ENCODE measurements at places on chromosomes 6 and 20.
A peak's percentile ranks its signal among the peaks of the same experiment; 100 is the strongest.

GRCh38 chr6:12069891-12070529 is 57.9 kb downstream of the HIVEP1 start:
- no peak overlapping the region for H3K4me3 ChIP-seq
- H3K27ac ChIP-seq, result no peak overlapping the region
- H3K4me1 ChIP-seq, result no peaks in the 10 kb centered on the region
- DNase-seq, result no peak

DNA sequence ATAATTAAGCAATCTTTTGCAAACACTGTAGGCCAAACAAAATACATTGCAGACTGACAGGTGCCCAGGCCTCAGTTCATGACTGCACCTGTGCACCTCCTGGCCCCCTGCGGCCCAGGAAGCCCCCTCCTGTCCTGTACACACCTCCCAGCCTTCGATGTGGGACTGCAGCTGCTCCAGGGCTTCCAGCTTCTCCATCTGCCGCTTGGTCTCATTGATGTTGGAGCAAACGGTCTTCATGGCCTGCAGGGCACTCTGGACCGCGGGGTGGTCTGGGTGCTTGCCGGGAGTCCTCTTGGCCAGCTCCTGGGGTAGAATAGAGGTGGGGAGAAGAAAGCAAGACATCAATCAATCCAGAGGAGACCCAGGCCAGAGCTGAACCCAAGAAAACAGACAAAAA is 119.7 kb downstream of the PREX1 start:
- no peaks in the 10 kb centered on the region for H3K27me3 ChIP-seq
- no peak for DNase-seq
- no peak overlapping the region for H3K4me3 ChIP-seq
- H3K36me3 ChIP-seq, result peaks cover 41% of the 10 kb centered on the region
- no peak overlapping the region for H3K27ac ChIP-seq

DNA sequence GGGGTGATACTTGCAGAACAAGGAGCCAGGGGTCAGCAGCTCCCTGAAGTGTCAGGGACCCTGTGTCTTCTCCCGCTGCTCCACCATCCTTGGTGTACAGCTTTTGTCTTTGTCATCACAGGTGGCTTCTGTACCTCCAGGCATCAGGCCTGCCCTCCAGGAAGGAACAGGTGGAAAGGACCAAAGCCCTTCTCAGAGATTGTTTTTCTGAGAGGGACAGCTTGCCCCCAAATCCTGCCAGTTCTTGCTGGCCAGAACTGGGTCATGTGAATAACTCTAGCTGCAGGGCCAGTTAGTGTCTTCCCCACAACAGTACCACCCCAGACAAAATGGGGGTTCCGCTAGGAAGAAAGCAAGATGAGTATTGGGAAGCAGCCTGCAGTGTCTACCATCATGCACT is 31.4 kb downstream of the SNPH start:
- peaks cover 16% of the 10 kb centered on the region for H3K4me1 ChIP-seq
- DNase-seq, result no peak
- no peak overlapping the region for H3K27ac ChIP-seq
- no peak overlapping the region for H3K4me3 ChIP-seq

GRCh38 chr20:36093025-36093803 is 61.3 kb upstream of the EPB41L1 start:
- H3K27me3 ChIP-seq, result peaks cover 19% of the 10 kb centered on the region
- no peaks in the 10 kb centered on the region for H3K36me3 ChIP-seq
- peak overlapping the region; percentile 57 for H3K4me3 ChIP-seq
- no peak overlapping the region for H3K27ac ChIP-seq
- DNase-seq, result no peak
- H3K4me1 ChIP-seq, result peaks cover 8% of the 10 kb centered on the region

GRCh38 chr6:3328796-3329195 is 70.0 kb downstream of the PSMG4 start:
- no peaks in the 10 kb centered on the region for H3K36me3 ChIP-seq
- H3K27me3 ChIP-seq, result no peaks in the 10 kb centered on the region
- no peak overlapping the region for H3K27ac ChIP-seq

DNA sequence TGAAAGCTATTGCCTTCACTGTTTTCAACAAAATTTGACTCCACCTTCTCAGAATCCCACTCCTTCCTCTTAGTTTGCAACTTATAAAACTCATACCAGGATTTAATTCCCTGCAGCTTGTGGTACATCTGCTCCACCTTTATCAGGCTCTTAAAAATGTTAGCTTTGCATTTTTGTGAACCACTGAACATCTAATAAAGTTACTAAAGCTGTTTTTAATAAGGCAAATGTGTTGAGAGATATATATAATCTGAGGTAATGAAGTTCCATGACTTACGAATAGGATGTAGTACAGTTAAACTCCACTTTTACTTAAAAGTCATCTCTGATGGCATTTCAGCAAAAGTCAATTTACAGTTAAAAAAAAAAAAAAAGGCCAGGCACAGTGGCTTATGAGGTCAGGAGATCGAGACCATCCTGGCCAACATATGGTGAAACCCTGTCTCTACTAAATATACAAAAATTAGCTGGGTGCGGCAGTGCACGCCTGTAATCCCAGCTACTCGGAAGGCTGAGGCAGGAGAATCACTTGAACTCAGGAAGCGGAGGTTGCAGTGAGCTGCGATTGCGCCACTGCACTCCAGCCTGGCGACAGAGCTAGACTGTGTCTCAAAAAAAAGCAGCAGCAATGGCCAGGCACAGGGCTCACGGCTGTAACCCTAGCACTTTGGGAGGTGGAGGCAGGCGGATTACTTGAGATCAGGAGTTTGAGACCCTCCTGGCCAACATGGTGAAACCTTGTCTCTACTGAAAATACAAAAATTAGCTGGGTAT is 106.2 kb downstream of the KIF13A start:
- H3K4me1 ChIP-seq, result no peaks in the 10 kb centered on the region
- no peak overlapping the region for H3K4me3 ChIP-seq
- no peak overlapping the region for H3K27ac ChIP-seq
- no peaks in the 10 kb centered on the region for H3K27me3 ChIP-seq
- no peak for DNase-seq

- no peak overlapping the region for H3K4me3 ChIP-seq
- no peak for DNase-seq
- no peaks in the 10 kb centered on the region for H3K4me1 ChIP-seq
These were observed 82.2 kb downstream of the MYO6 start for GRCh38 chr6:75830959-75831885.

GRCh38 chr6:160005861-160006540 is 37.1 kb downstream of the IGF2R start:
- H3K27me3 ChIP-seq, result no peaks in the 10 kb centered on the region
- DNase-seq, result no peak

- H3K27me3 ChIP-seq, result no peaks in the 10 kb centered on the region
- H3K27ac ChIP-seq, result no peak overlapping the region
- H3K36me3 ChIP-seq, result no peaks in the 10 kb centered on the region
- H3K4me3 ChIP-seq, result no peak overlapping the region
- no peak for DNase-seq
These were observed 76.0 kb upstream of the TOX2 start for GRCh38 chr20:43838703-43839060.

GRCh38 chr6:155882527-155883333 is 427.1 kb upstream of the NOX3 start:
- no peaks in the 10 kb centered on the region for H3K27me3 ChIP-seq
- no peak overlapping the region for H3K4me3 ChIP-seq
- peaks cover 5% of the 10 kb centered on the region for H3K4me1 ChIP-seq

- no peak for DNase-seq
- H3K36me3 ChIP-seq, result no peaks in the 10 kb centered on the region
- no peak overlapping the region for H3K27ac ChIP-seq
- no peaks in the 10 kb centered on the region for H3K4me1 ChIP-seq
- H3K4me3 ChIP-seq, result no peak overlapping the region
These were observed 69.2 kb downstream of the MRPL14 start for GRCh38 chr6:44057931-44058616.

DNA sequence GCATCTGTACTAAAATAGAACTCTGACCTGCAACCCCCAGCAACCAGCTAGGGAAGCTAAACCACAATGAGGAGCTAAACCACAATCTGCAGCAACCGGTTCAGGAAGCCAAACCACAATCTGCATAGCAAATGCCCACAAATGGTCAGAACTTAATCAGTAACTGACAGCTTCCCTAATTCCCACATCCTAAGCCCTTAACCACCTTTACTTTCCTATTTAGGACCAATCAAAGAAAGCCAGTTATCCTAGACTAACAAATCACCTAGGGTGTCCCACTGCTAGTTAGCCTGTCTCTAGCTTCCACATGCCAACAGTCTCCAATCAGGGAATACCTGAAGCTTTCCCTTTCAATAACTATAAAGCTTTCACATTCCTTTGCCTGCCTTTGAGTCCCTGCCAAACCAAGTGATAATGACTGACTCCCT is 424.6 kb upstream of the PTCHD4 start:
- H3K4me3 ChIP-seq, result no peak overlapping the region
- H3K4me1 ChIP-seq, result no peaks in the 10 kb centered on the region
- no peak for DNase-seq
- no peaks in the 10 kb centered on the region for H3K27me3 ChIP-seq
- H3K27ac ChIP-seq, result no peak overlapping the region
- no peaks in the 10 kb centered on the region for H3K36me3 ChIP-seq

GRCh38 chr6:139109558-139109957 is 25.3 kb upstream of the HECA start:
- no peaks in the 10 kb centered on the region for H3K27me3 ChIP-seq
- H3K36me3 ChIP-seq, result no peaks in the 10 kb centered on the region
- no peak for DNase-seq
- H3K27ac ChIP-seq, result no peak overlapping the region

- no peak overlapping the region for H3K4me3 ChIP-seq
- no peaks in the 10 kb centered on the region for H3K27me3 ChIP-seq
- H3K36me3 ChIP-seq, result no peaks in the 10 kb centered on the region
- H3K27ac ChIP-seq, result no peak overlapping the region
- no peak for DNase-seq
These were observed 587.9 kb upstream of the FLRT3 start for GRCh38 chr20:14925300-14925699.

GRCh38 chr6:9789201-9789600 is 625.7 kb downstream of the TFAP2A start:
- H3K4me3 ChIP-seq, result no peak overlapping the region
- H3K36me3 ChIP-seq, result no peaks in the 10 kb centered on the region
- no peaks in the 10 kb centered on the region for H3K27me3 ChIP-seq
- DNase-seq, result no peak
- no peak overlapping the region for H3K27ac ChIP-seq

GRCh38 chr6:126963077-126963809 is 155.2 kb upstream of the RSPO3 start:
- DNase-seq, result no peak
- H3K27me3 ChIP-seq, result no peaks in the 10 kb centered on the region
- no peak overlapping the region for H3K27ac ChIP-seq

GRCh38 chr6:69378326-69378725 is 418.5 kb downstream of the LMBRD1 start:
- H3K4me3 ChIP-seq, result no peak overlapping the region
- H3K4me1 ChIP-seq, result no peaks in the 10 kb centered on the region
- H3K27ac ChIP-seq, result no peak overlapping the region
- no peaks in the 10 kb centered on the region for H3K27me3 ChIP-seq
- no peak for DNase-seq
- no peaks in the 10 kb centered on the region for H3K36me3 ChIP-seq

DNA sequence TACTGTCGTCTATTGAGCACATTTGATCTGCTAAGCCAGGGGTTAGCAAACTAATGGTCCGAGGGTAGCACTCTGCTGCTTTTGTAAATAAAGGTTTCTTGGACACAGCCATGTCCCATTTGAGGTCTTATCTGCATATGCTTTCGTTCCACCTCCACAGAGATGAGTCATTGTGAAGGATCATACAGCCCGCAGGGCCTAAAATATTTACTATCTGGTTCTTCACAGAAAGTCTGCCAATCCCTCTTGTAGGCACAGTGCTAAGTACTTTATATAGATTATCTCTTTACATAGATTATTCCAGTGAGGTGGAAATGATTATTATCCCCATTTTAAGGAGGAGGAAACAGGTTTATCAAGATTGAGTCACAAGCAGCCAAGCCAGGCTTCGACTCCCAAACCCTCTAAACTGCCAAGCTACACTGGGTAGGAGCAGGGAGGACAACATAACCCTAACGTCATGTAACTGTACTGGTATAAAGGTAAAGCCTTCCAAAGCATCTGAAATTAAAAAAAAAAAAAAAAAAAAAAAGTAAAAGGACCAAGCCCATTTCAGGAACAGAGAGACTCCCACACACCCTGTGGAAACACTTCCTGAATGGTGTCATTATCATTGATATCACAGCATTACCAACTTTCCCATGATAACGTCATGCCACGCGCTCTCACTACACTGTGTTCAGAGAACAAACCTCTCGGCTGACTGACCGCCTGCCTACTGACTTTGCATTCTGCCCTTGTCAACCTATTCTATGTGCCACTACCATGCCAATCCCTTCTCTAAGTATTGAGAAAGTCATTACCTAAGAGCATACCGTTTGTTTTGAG is 101.0 kb downstream of the KIF16B start:
- DNase-seq, result no peak
- no peak overlapping the region for H3K4me3 ChIP-seq
- no peaks in the 10 kb centered on the region for H3K4me1 ChIP-seq
- no peak overlapping the region for H3K27ac ChIP-seq
- H3K27me3 ChIP-seq, result no peaks in the 10 kb centered on the region

- peak overlapping the region; percentile 65 for H3K27ac ChIP-seq
- peaks cover 8% of the 10 kb centered on the region for H3K4me1 ChIP-seq
- peak overlapping the region; percentile 68 for H3K4me3 ChIP-seq
- DNase-seq, result no peak
- H3K27me3 ChIP-seq, result no peaks in the 10 kb centered on the region
- peaks cover 16% of the 10 kb centered on the region for H3K36me3 ChIP-seq
These were observed 104.0 kb downstream of the RTN4IP1 start for GRCh38 chr6:106525107-106525881.

DNA sequence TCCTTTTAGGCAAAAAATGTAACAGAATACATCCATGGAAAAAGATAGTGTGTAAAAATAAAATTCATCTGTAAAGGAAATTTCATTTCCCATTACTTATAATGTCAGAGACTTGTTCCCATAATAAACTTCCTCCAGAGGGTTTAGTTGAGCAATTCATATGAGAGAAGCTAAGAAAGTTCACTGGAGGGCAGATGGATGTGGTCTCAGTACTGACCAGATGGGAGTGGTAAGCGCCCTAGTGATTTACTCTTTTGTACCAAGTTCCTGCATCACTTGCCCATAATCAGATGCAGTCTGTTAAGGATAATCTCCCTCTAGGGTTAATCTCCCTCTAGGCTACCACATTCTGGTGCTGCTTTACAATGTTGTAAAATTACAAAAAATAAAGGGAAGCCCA is 61.7 kb downstream of the ESF1 start:
- peaks cover 18% of the 10 kb centered on the region for H3K36me3 ChIP-seq
- H3K4me1 ChIP-seq, result no peaks in the 10 kb centered on the region
- H3K27ac ChIP-seq, result no peak overlapping the region
- no peak overlapping the region for H3K4me3 ChIP-seq
- no peaks in the 10 kb centered on the region for H3K27me3 ChIP-seq
- no peak for DNase-seq

DNA sequence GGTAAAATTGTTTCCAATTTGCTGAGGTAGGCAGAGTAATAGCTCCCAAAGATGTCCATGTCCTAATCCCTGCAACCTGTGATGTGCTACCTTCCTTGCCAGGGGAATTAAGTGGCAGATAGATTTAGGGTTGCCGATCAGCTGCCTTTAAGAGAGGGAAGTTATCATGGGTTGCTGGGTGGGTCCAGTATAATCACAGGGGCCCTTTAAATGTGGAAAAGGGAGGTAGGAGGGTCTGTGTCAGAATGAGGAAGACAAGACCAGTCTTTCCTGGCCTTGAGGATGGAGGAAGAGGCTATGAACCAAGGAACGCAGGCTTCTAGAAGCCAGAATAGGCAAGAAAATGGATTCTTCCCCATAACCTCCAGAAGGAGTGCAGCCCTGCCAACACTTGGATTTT is 50.7 kb downstream of the CTCFL start:
- H3K36me3 ChIP-seq, result no peaks in the 10 kb centered on the region
- peaks cover 11% of the 10 kb centered on the region for H3K4me1 ChIP-seq
- H3K4me3 ChIP-seq, result no peak overlapping the region
- no peak for DNase-seq
- no peak overlapping the region for H3K27ac ChIP-seq

GRCh38 chr20:53262365-53262764 is 290.2 kb downstream of the TSHZ2 start:
- no peaks in the 10 kb centered on the region for H3K36me3 ChIP-seq
- H3K4me1 ChIP-seq, result no peaks in the 10 kb centered on the region
- no peak overlapping the region for H3K4me3 ChIP-seq
- DNase-seq, result no peak

Measured in effector memory CD4-positive, alpha-beta T cell (primary cell).